ENCODE measurements at places on chromosomes 5 and 9.

GRCh38 chr5:127907907-127908306, 175.7 kb upstream of the SLC12A2 start:
- DNase-seq = peak; percentile 72

- no peak for DNase-seq
Measured at GRCh38 chr5:77168161-77168878, 42.2 kb upstream of the PDE8B start.

DNA sequence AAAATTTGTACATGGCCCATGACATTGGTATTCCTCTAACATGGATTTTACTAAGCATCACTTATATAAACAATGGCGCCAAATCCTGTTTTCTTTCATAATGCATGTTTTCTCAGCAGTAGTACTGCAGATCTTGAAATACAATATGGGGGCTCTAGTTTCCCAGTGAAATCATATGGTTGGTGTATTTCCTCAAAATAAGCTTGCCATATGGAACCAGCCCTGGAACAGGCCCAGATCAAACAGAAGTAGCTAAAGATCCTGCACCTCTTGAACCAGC, 163.9 kb downstream of the ZNF608 start:
- no peak for DNase-seq

DNA sequence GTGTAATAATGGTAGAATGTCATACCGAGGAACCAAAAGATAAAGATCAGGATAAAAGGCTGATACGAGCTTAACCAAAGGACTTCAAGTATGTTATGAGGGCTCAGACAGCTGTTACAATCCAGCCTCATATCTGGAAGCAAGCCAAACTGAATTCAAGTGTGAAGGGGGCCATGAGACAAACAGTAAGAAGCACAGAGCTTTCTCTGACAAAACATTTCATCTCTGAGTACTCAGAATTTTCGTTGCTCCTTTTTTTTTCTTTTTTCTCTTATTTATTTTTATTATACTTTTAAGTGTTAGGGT, 52.9 kb upstream of the CD180 start:
- DNase-seq = no peak

DNA sequence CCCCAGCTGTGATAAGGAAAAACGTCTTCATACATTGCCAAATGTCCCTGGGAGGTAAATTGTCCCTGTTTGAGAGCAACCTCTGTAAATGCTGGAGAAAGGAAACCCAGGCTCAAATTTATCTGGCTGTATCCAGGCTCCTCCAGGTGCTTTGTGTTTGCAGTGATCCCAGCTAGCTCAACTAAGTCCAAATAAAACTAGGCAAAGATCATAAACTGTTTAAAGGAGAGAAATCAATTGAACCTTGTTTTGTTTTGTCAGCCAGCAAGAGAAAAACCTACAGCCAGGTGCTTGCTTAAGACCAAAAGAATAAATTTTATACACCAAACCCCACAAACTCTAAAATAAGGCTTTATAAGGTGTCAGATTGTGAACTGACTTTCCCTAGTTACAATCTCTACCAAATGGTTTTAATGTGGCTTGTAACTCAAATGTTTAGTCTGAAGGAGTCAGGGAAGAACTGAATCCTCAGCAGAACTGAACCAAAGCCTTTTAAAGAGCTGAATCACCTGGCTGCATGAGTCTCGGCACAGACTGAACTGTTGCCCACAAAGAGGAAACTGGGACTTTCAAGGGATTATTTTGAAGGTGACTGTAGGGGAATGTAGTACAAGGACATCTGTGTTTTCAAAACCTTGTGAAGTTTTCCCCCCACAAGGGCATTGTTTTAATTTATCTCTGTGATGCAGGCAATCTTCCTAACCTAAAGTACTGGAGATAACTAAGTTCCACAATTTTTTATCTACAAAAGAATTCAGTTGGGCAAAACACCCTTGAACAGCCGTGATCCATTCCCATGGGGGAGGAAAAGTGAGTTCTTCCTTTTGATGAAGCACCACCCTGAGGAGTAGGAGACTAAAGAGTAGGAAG, 201.7 kb upstream of the TARS1 start:
- DNase-seq = no peak

Measured in Karpas-422 (cell line).